ENCODE measurements at places on chromosomes 6 and 20.
A peak's percentile ranks its signal among the peaks of the same experiment; 100 is the strongest.

DNA sequence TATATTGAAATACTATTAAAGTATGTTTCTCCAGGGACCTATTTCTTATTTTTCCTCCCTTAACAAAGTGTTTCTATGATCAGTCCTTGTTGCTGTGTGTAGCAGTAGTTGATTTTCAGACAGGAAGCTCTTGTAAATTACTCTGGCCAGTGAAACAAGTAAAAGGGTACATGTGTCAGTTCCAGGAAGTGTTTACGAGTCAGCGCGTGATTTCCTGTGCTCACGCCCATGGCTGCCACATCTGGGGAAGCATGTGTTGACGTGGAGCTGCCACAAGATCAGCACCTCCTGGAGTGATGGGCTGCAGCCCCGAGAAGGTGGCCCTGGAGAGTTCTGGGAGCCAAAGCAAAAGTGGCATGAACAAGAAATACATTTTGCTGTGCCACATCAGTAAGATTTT is 38.6 kb upstream of the GGTLC1 start:
- DNase-seq: no peak

- DNase-seq: peak; percentile 19
These were observed 19.4 kb downstream of the GPX6 start for GRCh38 chr6:28496099-28496779.

- DNase-seq: no peak
These were observed 32.0 kb downstream of the GNAS-AS1 start for GRCh38 chr20:58818586-58819285.

DNA sequence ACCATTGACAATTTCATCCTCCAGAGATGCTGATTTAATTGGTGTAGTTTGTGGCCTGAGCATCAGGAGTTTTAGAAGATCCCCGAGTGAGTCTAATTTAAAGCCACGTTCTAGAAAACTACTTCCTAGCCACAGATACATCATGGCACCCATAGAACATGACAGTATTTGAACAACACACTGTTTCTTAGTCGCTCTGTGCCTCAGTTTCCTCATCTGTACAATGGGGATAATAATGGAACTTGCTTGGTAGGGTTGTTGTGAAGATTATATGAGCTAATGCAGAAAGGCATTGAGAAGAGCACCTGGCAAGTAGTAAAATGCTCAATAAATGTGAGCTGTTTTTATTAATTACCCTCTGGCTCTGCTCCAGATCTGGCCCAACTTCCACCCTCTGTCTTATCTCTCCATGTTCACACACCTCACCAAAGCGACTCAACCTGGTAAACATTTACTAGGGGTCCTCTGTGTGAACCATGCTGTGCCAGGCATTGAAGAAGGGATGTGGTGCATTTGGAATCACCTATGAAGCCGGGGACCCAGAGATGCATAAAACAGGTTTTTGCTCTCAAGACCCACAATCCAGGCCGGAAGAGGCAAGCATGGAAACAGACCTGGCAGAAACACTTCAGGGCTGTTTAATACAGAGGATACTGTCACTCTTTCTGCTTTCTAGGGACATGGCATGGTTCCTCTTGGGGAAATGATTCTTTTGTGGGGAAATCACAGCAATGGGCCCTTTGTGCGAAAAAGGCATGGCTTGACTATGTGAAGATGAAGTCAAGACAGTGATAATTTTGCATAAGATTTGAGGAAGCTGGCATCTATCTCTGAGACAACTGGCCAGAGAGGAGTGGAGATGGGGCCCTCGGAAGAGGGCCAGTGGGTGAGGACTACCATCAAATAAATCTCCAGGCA is 16.2 kb upstream of the MRPS18A start:
- DNase-seq: no peak

DNA sequence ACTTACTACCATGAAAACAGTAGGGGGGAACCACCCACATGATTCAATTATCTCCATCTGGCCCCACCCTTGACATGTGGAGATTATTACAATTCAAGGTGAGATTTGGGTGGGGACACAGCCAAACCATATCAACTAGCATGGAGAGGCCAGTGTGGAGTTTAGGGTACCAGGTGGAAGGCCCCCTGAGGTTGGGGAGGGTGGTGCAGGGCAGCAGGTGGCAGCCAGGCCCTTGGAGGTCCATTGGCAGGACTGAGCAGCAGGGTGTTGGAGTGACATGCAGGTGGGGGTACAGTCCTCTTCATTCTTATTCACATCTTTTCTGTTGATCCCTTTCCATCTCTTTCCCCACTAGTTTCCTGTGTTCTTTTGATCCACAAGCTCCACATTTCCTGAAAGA is 42.9 kb downstream of the PHACTR3 start:
- no peak for DNase-seq

- DNase-seq: no peak
These were observed 40.3 kb downstream of the NEDD9 start for GRCh38 chr6:11192167-11192566.

- DNase-seq: no peak
These were observed 536.7 kb upstream of the JARID2 start for GRCh38 chr6:14709066-14709670.
